ENCODE measurements at places on chromosomes 4 and X. TPM values are rescaled to one million over a fixed set of nuclear protein-coding genes. Genes with fewer than 3 reads are reported as not detected.
A peak's percentile ranks its signal among the peaks of the same experiment; 100 is the strongest.

The MGAT4D gene
- not detected for total RNA-seq

The LONRF3 gene
- 2.4 TPM for total RNA-seq

The IRS4 gene
- total RNA-seq: 0.09 TPM

The HPGD gene
- 5.0 TPM for total RNA-seq

DNA sequence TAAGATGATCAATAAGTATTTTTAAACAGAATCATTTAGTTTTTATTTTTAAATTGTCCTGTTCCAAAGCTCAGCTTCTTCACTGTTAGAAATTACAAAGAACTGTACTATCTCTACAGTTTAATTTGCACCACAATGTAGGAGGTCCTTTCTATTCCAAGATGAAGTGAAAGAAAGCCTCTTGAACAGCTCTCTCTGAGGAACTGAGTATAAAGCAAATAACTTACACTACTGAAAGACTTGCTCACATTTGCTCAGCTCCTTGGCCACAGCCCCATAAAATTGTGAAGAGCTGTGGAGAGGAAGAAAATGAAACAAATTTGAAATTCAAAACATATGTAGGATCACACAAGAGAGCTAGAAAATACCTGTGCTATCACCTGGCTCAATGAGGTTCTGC is 68.6 kb downstream of the ENPEP start:
- no peak overlapping the region for H3K4me3 ChIP-seq
- DNase-seq: no peak
- no peaks in the 10 kb centered on the region for H3K36me3 ChIP-seq
- no peaks in the 10 kb centered on the region for H3K27me3 ChIP-seq
- no peak overlapping the region for H3K27ac ChIP-seq

GRCh38 chr4:117777721-117778120 is 256.6 kb upstream of the NDST3 start:
- no peaks in the 10 kb centered on the region for H3K36me3 ChIP-seq
- H3K27me3 ChIP-seq: no peaks in the 10 kb centered on the region
- H3K27ac ChIP-seq: no peak overlapping the region
- no peak overlapping the region for H3K4me3 ChIP-seq

GRCh38 chr4:123246085-123246484 is 150.5 kb upstream of the SPRY1 start:
- no peaks in the 10 kb centered on the region for H3K27me3 ChIP-seq
- H3K27ac ChIP-seq: no peak overlapping the region
- H3K4me1 ChIP-seq: peaks cover 3% of the 10 kb centered on the region
- H3K4me3 ChIP-seq: no peak overlapping the region
- no peaks in the 10 kb centered on the region for H3K36me3 ChIP-seq
- DNase-seq: no peak

DNA sequence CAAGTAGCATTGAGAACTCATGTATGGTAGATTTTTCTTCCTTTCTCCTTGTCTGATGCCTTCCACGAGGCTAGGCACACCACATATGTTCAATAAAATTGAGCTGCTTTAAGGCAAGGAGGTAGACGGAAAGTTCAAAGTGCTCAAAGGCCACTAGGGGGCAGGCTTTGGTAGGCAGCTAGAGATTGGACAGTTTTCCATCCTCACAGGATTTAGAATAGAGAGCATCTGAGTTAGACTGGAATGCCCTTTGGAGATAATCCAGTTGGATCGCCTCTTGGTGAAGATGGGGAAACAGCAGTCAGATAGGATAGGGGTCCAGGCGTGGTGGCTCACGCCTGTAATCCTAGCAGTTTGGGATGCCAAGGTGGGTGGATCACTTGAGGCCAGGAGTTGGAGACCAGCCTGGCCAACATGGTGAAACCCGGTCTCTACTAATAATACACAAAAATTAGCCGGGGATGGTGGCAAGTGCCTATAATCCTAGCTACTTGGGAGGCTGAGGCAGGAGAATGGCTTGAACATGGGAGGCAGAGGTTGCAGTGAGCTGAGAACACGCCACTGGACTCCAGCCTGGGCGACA is 30.4 kb downstream of the ELF4 start:
- H3K27ac ChIP-seq: no peak overlapping the region
- peaks cover 20% of the 10 kb centered on the region for H3K4me1 ChIP-seq
- DNase-seq: peak; percentile 83
- H3K36me3 ChIP-seq: peaks cover 8% of the 10 kb centered on the region

GRCh38 chr4:115332078-115332477 is 218.7 kb upstream of the NDST4 start:
- no peaks in the 10 kb centered on the region for H3K36me3 ChIP-seq
- H3K4me1 ChIP-seq: no peaks in the 10 kb centered on the region
- DNase-seq: no peak

DNA sequence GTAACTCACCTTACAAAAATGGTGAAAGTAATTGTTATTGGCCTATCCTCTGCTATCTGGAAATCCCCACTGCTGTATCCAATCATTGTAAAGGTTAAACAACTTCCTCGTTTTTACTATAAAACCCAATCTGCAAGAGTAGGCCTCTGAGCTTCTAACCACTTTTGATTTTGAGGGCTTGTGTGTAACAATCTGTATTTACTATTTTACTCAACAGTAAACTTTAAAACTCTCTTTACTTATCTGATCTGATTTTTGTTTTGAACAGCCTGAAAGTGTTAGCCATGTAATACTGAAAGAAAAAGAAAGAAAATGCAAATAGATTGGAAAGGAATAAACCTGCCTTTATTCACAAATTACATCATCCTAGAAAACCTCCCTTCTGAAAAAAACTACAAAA is 63.1 kb downstream of the SLC10A7 start:
- H3K27me3 ChIP-seq: no peaks in the 10 kb centered on the region
- H3K36me3 ChIP-seq: no peaks in the 10 kb centered on the region
- H3K4me1 ChIP-seq: no peaks in the 10 kb centered on the region
- no peak for DNase-seq
- H3K4me3 ChIP-seq: no peak overlapping the region

DNA sequence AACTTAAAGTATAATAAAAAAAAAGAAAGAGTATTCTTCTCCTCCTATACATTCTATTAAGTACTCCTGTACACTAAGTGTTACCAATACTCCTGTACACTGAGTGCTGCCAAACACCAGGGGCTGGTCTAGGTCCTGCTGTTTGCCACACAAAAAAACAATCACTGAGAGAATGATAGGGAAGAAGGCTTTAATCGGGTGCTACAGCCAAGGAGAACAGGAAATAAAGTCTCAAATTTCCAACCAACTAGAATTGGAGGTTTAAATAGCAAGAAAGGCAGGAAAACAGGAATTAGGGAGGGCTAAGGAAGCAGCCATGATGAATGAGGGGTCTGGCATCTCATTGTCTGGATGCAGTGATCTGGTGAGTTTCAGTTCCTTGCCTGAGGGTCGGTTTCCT is 239.8 kb downstream of the ZNF674 start:
- H3K4me1 ChIP-seq: no peaks in the 10 kb centered on the region
- H3K27me3 ChIP-seq: peaks cover 14% of the 10 kb centered on the region
- DNase-seq: no peak
- H3K36me3 ChIP-seq: no peaks in the 10 kb centered on the region
- H3K27ac ChIP-seq: no peak overlapping the region

DNA sequence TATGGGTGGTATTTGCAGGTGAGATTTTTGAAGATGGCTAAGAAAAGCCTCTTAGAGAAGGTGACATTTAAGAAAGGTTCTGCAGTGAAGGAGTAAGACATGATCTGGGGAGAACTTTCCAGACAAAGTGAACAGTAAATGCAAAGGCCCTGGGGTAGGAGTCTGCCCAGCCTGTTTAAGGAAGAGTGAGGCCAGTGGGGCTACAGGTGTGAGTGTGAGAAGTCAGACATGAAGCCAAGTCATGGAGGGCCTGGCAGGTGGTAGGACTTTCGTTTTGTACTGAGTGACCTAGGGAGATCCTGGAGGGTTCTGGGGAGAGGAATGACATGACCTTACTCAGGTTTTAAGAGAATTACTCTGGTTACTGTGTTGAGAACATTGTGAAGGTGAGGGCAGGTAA is 21.5 kb downstream of the COQ2 start:
- H3K36me3 ChIP-seq: peaks cover 10% of the 10 kb centered on the region
- H3K4me1 ChIP-seq: peaks cover 2% of the 10 kb centered on the region
- H3K27ac ChIP-seq: no peak overlapping the region
- no peaks in the 10 kb centered on the region for H3K27me3 ChIP-seq
- no peak for DNase-seq
- H3K4me3 ChIP-seq: no peak overlapping the region

Data from muscle of leg (tissue), 16 donors.